ENCODE measurements at places on chromosomes 1 and 21. TPM values are rescaled to one million over a fixed set of nuclear protein-coding genes. Genes with fewer than 3 reads are reported as not detected.

- DNase-seq, result no peak
Observed at GRCh38 chr1:189424746-189425331, 1052.8 kb downstream of the BRINP3 start.

GRCh38 chr1:69947837-69948236 lies 257.5 kb downstream of the LRRC40 start:
- no peak for DNase-seq

The AQP10 gene
- total RNA-seq, result not detected

- DNase-seq, result no peak
Observed at GRCh38 chr21:28375708-28376385, 616.8 kb downstream of the LTN1 start.

DNA sequence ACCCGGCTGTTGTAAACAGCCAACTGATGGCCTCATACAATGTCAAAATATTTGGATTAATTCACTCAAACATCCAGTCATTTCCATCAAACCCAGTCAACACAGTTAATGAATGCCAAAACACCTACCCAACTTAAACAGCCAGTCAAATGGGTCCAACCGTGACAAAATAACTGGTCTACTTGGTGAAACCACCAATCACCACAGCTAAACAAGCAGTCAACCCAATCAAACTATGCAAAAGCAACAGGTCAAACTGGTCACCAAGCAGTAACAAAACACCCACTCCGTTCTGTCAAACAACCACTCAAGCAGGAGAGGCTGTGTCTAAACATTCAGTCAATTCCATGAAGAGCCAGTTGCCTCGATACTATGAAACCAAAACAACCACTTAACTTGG lies 119.2 kb downstream of the FOXD2 start:
- no peak for DNase-seq

GRCh38 chr21:44837537-44837936 lies 19.7 kb upstream of the SUMO3 start:
- DNase-seq, result no peak

The UTS2 gene
- total RNA-seq, result 0.19 TPM

GRCh38 chr1:239617731-239618130 lies 231.4 kb downstream of the CHRM3 start:
- no peak for DNase-seq

- no peak for DNase-seq
Observed at GRCh38 chr1:43625063-43625780, 24.7 kb upstream of the KDM4A start.

- no peak for DNase-seq
Observed at GRCh38 chr1:5568321-5568720, 423.9 kb downstream of the NPHP4 start.

DNA sequence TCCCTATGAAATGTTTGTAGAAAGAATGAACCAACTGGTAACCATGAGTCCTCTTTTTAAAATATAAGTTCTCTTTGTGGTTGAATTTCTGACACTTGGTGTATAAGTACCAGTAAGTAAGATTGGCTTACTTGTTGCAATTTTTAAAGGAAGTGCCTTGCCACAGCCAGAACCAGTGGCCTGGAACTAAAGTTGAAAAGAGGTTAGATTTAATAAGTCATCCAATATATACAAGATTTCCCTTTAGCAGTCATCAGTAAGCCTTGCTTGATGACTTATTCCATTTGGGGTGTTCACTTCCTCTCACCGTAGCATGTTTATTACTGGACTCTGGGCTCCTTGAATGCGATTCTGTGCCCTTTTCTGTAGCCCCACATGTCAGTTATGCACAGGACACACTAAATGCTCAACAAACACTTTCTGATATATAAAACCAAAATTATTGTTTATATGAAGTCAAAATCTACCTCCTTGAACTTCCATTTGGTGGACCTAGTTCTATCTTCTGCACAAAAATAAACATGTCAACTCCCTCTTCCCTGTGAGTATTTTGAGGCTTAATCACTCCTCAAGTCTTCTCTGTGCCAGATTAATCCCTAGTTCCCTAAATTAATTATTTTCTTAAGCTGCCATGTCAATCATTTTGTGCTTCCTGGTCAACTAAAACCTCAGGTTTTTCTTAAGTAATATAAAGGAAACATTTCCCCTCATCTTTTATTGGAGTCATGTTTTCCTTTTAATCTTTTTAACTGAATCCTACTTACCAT lies 218.1 kb downstream of the ST6GALNAC3 start:
- DNase-seq, result no peak

The AGO4 gene
- 2.1 TPM for total RNA-seq

GRCh38 chr1:94279038-94279437 lies 41.7 kb upstream of the ARHGAP29 start:
- DNase-seq, result no peak

The RNF223 gene
- not detected for total RNA-seq

- DNase-seq, result no peak
Observed at GRCh38 chr1:205042911-205043806, at the start of gene CNTN2. TSS of gene CNTN2 (plus strand) at chr1:205043212. CDS start at chr1:205053186, 9,974 bp downstream.

- peak; percentile 22 for DNase-seq
Observed at GRCh38 chr1:230753586-230754251, 6.5 kb downstream of the CAPN9 start.

GRCh38 chr1:118338936-118339335 lies 153.9 kb upstream of the SPAG17 start:
- DNase-seq, result no peak

- peak; percentile 35 for DNase-seq
Observed at GRCh38 chr1:156198831-156199349, 5.0 kb downstream of the SLC25A44 start.

- DNase-seq, result no peak
Observed at GRCh38 chr1:228478326-228478725, 8.9 kb upstream of the RNF187 start.

DNA sequence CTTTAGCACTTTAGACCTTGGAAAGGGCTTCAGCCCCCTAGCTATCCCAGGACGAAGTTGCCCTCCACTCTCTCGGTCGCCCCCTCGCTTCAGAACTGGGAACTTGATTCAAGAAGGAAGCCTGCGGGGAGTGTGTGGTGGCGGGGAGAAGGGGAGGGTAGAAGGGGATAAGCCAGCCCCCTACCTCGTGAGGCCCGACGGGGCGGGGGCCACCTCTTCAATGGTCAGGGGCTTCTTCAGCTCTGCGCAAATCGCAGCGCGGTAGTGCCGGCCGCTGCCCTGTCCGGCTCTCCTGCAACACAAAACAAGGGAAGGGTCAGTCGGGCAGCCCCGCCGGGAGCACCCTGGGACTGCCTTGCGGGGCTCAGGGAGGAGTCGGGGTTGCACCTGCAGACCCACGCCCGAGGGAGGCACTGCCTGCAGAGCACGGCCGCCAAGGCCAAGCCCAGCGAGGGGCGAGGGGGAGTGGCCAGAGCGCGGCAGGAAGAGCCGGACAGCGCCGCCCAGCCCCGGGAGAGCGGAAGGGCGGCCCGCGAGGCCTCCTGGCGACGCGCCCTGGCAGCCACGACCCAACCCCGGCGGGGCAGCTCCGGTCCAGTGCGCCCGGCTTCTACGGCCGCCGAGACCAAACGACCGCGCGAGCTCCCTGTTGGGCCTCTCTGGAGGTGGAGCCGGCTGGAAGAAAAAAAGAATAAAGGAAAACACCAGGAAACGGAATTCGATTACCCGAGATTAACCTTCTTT lies 56.2 kb upstream of the RASAL2 start:
- DNase-seq, result no peak

DNA sequence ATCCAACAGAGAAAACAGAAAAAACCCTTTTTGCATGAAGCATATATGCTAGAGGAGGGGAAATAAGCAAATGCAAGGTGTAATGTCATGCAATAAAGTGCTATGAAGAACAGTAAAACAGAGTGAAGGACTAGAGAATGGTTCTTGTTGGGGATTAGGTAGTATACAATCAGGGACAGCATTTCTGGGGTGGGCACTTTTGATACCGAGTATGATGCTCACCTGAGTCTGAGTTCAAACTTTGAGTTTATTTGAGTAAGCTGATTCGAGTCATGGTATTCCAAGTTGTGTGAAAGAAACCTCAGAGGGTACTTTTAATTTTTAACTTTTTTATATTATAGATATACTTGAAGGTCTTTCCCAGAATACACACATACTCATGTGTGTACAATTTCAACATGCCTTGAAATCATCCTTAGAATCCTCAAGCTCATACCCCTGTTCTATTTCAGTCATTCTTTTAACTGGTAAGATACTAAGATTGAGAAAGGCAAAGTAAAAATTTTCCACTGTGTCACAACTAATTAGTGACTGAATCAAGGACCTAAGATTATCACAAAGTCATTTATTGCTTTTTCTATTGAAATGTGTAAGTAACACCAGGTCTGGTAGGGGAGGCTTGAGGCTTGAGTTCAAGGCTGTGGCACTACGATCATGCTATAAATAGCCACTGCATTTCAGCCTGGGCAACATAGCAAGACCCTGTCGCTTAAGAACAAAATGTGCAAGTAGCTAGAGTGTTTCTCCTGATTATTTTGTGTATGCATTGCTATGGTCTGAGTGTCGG lies 12.1 kb downstream of the LRRC8B start:
- DNase-seq, result no peak

The PEAR1 gene
- total RNA-seq, result not detected

GRCh38 chr21:44010429-44010828 lies 1.7 kb upstream of the TRAPPC10 start:
- DNase-seq, result no peak

The EXO1 gene
- total RNA-seq, result 94.8 TPM

GRCh38 chr1:24558902-24559791 lies 3.3 kb downstream of the NCMAP start:
- DNase-seq, result no peak

DNA sequence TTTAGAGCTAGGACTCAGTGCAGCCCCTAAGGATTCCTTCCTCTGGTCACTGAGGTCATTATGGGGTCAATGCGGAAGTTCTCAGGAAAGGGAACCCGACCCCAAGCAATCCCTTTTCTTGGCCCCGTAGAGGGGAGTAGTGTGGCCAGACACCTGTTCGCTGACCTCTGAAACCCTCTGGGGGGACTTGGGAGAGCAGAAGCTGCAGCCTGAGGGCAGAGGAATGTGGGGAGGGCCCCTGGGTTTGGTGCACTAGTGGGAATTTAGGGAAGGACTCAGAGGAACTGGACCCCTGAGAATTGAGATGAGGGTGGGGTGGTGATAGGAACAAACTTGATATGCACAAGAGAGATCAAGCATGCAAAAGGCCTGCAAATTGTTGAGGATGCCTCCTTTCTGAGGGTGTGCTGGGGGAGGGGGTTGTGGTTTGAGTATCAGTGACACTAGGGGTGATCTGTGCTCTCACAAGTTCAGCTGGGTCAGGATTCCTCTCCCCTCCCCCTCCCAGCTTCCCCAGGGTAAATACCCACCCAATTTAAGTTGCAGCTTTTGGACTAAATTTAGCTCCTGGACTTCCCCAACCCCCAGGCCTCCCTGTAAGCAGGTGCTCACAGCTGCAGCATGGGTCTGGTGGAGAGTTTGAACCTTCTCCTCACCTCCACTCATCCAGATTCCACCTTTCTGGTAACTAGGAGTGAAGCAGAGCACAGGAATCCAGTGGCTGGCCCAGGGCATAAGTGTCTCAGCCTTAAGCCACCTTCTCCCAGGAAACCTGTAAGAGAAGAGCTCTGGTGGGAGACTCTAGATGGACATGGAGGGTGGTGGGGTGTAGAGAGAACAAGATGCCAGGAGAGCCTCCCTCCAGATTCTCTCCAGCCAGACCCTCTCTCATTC lies 13.5 kb downstream of the ADAMTSL4 start:
- DNase-seq, result peak; percentile 83

GRCh38 chr1:93770640-93771039 lies 89.0 kb upstream of the BCAR3 start:
- no peak for DNase-seq

GRCh38 chr1:205373798-205374175 lies 17.1 kb upstream of the KLHDC8A start:
- no peak for DNase-seq

DNA sequence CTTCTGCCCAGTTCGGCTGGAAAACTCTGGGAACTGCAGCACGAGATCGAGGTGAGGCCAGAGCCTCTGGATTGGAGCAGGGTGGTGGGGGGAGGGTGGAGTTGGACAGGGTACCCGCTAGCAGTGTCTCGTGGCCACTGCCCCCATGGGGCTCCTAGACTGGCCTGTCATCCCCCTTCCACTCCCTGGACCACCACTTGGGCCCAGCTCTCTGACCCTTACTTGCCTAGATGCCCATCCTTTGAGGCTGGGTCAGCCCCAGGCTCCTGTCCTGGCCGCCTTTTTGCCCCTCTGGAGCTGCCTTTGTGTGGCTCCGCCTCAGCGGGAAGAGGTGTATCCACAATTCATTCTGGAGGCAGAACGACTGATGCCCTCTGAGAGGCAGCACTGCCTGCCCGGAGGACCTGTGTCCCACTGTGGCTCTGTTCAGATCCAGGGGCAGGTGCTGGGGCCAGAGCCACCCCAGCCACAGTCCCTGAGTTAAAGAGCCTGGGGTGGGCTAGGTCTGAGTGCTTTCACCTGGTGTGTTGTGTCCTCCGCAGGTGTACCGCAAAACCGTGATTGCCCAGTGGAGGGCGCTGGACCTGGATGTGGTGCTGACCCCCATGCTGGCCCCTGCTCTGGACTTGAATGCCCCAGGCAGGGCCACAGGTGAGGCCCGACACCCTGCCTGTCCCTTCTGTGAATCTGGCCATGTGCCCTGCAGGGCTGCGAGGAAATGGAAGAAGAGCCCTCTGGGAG lies 17.7 kb downstream of the FAAH start:
- DNase-seq, result peak; percentile 23

The TRIM63 gene
- total RNA-seq, result not detected

DNA sequence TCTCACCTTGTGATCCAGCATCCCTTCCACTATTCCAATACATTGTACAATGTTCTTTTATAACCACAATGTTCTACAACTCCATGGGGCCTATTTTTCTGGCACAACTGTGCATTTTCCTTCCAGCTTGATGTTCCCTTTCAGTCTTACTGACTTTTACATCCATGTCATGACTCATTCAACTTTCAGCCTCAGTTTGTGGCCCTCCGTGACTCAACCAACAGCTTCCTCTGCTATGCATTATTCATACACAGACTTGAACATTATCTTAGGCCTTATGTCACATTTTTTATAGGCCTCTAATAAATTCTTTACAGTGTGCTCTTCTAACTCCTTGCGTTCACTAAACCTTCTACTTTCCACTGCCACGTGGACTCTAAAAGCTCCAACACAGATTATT lies 119.4 kb upstream of the PRMT6 start:
- no peak for DNase-seq

DNA sequence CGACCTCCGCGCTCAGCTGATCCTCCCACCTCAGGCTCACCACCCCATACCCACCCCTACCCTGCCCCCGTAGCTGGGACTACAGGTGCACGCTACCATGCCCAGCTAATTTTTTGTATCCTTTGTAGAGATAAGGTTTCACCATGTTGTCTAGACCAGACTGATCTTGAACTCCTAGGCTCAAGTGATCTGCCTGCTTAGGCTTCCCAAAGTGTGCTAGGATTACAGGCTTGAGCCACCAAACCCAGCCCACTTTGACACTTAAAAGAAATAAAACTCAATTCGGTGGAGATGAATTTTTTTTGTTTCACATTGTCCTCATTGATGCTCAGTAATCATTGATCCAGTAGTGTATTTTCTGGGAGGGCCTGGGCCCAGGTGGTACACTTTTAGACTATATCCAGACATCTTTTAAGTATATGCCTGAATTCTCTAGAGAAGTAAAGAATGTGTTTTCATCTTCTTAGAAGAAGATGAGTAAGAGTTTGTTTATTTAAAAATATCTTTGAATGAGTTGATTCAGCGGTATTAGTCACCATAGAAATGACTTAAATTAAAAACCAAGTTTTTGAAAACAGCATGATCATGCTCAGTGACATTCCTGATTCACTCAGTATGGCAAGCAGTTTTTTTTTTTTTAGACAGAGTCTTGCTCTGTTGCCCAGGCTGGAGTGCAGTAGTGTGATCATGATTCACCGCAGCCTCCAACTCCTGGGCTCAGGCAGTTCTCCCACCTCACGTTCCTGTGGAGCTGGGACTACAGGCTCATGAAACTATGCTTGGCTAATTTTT lies 57.8 kb downstream of the EPB41 start:
- no peak for DNase-seq

The PLPPR4 gene
- total RNA-seq, result not detected

- DNase-seq, result no peak
Observed at GRCh38 chr1:82185084-82185483, 384.4 kb downstream of the ADGRL2 start.
